Amniotic epithelial cell (primary cell): ENCODE measurements at places on chromosomes 2 and 18.

GRCh38 chr2:37323176-37323780, 1.4 kb downstream of the PRKD3 start:
- DNase-seq: no peak

GRCh38 chr2:51673628-51674027, 641.7 kb upstream of the NRXN1 start:
- DNase-seq: no peak

DNA sequence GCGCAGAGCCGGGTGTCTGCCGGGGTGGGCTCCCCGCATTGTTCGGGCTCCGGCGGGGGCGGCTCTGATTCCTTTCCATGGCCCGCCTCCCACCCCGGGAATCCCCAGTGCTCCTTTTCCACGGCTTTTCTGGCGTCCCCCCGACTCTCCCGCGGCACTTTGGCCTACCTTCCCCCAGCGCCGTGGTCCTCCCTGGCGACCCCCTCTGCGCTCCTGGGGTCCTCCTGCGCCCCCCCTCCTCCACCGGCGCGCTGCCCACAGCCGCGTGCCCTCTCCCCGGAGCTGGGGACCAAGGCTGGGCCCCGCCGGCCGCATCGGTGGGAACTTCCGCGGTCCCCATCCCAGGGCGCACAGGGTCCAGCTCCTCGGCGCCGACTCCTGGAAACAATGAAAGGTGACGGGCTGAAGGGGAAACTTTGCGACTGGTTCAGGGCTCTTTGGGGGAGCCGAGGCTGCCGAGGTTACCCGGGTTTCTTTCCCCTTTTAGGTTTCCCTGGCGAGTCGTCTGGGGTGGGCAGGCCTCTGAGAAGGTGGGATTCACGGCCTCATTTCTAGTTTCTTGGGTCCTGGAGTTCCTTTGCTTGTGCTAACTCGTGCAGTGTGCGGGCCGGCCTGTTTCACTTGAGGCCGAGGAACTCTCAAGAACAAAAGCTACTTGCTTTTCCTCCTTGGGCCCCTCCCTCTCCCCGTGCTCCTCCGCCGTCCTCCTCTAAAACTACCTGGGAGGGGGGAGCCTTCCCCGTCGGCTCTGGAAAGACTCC, 2.2 kb downstream of the TGIF1 start:
- peak; percentile 59 for DNase-seq

DNA sequence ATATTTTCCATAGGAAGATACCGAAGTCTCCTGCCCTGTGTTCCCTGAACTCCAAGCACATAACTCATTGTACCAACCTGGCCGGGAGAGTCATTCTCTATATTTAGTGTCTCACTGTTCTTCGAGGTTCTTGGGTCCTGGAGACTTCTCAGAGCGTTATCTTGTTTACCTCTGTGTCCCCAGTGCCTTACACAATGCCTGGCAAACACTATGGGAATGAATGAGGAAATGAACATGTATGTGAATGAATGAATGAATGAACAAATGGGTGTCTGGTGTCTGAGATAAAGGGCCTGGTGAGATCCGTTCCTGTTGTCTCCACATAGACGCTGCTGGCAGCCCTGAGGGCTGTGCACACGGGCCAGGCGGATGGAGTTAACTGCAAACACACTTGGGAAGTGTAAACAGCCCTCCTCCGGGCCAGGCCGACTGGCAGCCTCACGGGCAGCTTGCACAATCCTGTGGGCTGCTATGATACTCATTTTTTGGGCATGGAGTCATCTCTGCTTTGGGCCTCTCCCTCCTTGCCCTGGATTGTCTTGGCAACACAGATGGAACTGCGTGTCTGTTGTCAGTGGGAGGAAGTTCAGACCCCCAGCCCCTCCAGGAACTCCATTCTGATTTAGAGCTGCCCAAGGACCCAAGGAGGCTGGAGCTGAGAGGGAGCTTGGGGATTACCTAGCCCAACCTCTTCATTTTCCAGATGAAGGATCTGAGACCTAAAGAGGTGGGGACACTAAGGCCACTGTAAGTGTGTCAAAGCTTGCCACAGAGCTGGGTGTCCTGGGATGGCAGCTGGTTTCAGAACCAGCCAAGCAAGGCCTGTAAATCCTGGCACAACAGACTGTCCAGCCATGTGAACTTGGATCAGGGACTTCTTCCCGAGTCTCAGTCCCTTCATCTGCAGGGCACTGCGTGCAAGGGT, 124.4 kb downstream of the INHBB start:
- DNase-seq: peak; percentile 98

- no peak for DNase-seq
Observed at GRCh38 chr18:57211776-57212175, 64.9 kb downstream of the BOD1L2 start.

DNA sequence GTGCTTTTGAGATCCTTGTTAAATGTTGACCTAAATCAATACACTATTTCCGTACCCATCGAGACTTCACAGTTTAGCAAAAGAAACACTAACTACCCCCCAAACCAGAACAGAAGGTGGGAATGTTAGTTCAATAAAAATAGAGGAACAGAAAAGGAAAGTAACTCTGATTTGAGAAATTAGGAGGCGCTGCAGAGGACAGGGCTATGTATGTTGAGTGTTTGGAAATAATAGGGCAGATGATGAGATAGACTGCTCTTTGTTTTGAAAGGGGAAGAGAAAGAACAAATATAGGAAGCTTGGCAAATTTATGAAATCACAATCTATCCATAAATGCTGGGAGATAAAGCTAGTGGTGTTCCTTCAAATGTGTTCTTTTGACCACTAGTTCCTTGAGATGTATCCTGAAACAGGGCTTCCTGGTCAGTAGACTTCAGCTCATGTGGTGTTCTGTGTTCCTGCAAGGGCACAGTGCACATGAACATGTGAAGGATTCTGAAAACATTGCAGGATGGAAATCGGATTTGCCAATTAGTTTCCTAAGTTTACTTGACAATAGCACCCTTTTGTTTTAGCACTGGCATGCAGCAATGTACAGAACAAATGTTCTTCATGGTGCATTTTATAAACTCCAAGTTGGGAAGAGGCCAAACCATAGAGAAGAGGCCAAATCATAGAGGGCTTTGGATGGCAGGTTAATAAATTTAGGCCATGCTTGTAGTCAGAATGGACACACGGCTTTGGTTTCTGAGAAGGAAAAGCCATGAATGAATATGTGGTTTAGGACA, 39.8 kb downstream of the RHBDD1 start:
- no peak for DNase-seq

DNA sequence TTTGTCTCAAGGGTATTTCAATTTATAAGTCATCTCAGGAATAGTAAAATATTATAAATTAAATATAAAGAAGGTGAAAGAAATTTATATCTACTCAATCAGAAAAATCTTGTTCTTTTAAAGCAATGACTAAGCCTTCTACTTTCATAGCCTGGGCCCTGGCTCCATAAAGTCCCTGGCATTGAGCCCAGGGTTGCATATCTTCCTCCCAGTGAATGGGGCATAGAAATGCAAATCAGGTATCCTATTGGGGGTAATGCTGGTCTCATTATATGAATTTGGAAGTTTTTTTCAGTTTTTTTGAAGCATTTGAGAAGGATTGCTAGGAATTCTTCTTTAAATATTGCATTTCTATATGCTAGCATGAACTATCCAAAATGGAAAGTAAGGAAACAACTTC, 73.9 kb upstream of the MC2R start:
- no peak for DNase-seq

DNA sequence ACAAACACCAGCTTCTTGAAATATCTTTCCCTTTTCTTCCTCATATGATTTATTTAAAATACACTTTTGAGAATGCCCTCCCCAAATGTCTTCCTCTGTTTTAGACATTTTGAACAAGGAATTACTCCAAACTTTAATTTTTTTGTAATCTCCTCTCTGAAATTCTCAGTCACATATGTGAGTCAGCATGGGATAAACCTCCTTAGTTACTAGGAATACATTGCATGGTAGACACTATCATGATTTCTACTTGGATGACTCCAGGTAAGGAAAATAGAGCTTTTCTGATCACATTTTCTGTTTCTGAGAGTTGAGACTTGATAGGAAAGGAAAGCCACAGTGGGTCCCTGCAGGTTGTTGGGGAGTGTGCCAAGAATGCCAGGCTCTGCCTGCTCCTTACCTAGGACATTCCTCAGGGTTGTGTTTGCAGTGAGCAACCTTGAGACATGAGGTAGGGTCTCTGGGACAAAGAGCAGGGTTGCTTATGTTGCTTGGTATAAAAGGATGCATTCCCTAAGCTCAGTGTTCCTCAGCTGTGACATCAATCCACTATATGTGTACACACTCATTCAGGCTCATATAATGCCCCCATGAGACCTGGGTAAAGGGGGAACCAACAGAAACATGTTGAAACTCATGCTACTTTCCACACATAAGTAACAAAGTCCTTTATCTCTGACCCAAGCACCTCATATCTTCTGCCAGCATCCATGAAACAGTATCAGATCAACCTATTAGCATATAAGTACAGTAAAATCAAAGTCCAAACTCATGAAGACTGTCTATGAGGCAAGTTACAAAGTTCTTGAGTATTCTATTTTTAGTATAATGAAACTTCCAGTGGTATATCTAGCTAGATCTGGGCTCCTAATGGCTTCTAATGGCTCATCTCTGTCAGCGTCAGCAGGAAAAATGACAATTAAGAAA, 112.8 kb upstream of the SCN1A start:
- DNase-seq: peak; percentile 7

DNA sequence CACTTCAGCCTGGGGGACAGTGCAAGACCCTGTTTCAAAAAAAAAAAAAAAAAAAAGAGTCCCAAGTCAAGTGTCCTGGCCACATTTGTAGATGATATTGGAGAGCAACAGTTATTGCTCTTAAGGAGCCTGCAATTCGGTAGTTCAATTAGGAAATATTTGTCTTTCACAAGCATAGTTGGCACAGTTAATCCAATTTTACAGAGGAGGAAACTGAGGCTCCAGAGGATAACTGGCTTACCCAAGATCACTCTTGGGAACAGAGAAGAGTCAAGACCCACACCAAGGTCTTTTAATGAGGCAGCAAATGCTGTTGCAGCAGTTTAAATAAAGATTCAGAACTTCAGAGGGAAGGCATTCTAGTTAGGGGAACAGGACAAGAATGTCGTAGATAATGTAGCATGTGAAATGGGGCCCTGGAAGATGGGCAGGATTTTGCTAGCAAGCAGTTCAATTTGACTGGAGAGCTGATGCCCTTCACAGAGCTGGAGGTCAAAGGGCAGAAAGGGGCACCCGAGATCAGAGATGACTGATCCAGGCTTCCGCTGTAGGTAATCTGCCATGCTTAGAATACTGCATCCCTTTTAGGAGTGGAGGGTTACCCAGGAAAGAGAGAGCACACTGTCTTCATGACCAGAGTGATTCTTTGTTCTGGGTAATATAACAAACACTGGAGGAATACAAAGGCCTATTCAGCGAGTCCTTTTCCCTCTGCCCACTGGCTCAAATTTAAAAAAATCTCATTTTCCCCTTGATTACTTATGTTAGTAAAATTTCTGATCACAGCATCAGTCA, 3.0 kb downstream of the NPC1 start:
- no peak for DNase-seq

DNA sequence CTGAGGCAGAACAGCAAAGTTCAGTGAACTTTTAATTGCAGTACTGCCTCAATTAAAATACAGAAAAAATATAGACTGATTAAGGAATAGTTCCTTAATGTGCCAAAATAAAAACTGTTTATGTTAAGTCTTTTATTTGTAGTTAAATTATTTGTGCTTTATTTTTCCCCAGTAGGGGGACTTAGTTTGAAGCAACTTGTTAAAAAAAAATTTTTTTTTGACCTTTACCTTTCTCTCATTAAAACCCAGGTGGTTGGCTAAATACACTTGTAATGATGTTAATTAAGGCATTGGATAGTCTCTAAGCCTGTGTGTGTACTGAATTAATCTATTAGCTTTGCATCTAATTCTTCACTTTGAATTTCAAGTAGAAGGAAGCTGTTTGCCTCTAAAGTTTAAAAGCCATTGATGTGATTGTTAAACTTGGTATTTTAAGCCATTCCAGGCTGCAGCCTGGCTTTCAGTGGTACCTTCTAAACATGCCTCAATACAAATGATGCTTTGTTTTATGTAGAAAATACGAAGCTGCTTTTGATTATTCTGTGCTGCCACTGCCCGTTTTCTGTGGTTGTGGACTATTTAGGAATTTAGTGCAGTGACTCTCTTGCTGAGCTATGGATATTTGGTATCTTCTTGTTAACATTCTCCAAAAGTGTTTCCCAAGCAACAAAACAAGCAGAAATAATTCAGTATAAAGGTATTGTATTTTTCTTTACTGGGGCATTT, 102.9 kb downstream of the TANC1 start:
- DNase-seq: no peak

DNA sequence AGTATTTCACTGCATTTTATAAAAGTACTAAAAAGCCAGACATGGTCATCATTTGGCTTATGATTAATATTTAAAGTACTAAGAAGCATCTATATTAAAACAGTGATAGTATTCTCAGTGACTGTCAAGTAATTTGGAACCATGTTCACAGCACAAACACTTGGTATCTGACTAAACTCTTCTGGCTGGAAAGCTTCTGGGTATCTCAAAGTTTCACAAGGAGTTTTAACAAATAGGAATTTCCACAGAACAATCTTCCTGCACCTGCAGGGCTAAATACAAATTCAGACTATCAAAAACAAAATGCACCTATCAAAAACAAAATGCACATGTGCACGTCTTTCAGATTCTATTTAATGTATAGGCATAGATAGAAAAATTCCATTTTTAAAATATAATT, 158.8 kb downstream of the L3MBTL4 start:
- no peak for DNase-seq

DNA sequence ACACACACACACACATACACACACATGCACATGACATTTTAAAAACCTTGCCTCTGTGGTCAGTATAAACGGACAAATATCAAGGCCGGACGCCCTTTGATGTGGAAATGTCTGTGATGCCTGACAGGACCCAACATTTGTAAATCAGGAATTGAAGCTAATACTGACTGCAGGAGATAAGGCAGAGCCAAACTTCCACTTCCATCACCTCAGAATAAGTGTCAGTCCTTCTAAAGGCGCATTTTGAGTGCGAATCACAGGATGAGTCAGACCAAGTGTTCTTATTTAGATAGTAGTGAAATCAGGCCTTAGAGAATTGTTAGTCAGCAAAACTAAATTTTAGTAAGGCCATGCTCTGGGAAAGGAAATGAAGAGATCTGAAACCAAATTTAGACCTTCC, 211.7 kb upstream of the LRATD1 start:
- no peak for DNase-seq
